ENCODE measurements at places on chromosomes 2 and 18.

GRCh38 chr2:238914648-238915015 is 66.7 kb downstream of the TWIST2 start:
- no peak for DNase-seq

- DNase-seq, result no peak
Observed at GRCh38 chr18:31380912-31381311, 4.3 kb downstream of the DSG4 start.

DNA sequence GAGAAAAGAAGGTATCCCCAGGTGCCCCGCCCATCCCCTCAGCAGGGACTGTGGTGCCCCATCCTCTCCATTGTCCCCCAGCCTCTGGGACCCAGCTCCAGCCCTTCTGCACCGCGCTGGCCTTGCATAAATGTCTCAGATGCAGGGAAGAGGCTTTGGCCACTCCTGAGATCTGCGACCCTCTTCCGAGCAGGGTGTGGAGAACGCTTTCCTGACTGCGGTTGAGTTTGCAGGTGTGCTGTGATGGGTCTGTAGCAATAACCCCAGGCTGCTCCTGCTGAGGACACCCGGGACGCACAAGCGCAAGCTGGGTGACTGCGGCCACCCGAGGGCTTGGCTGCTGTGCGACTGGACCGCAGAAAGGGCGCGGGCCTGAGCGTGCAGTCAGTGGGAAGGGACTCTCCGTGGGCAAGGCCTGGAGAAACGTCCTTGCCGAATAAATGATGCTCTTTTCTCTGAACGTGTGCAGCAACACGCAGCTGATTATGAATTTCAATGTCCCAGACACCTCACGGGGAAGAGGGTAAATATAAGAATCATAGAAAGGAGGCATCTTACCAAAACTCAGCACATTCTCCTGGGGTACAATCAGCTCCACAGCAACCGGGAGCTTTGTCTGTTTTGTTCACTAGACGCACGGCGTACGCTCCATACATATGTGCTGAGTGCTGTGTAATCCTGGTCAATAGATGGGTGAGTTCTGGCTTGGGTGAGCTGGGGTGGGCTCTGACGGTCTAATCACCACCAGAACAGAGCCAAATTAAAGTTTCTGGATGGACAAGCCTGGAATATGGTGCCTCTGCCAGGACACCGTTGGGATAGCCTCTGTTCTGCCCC is 67.5 kb upstream of the ZNF516 start:
- DNase-seq, result no peak

GRCh38 chr18:38900031-38900430 is 1334.4 kb upstream of the CELF4 start:
- no peak for DNase-seq

- no peak for DNase-seq
Observed at GRCh38 chr2:138621139-138621538, 119.6 kb downstream of the SPOPL start.

- no peak for DNase-seq
Observed at GRCh38 chr2:38108907-38109731, 33.2 kb upstream of the CYP1B1 start.
